ENCODE measurements at places on chromosomes 7 and 10.

GRCh38 chr10:101092881-101093354 lies 31.1 kb downstream of the KAZALD1 start:
- DNase-seq = no peak

GRCh38 chr7:157426463-157427301 lies 89.9 kb downstream of the DNAJB6 start:
- DNase-seq = no peak

DNA sequence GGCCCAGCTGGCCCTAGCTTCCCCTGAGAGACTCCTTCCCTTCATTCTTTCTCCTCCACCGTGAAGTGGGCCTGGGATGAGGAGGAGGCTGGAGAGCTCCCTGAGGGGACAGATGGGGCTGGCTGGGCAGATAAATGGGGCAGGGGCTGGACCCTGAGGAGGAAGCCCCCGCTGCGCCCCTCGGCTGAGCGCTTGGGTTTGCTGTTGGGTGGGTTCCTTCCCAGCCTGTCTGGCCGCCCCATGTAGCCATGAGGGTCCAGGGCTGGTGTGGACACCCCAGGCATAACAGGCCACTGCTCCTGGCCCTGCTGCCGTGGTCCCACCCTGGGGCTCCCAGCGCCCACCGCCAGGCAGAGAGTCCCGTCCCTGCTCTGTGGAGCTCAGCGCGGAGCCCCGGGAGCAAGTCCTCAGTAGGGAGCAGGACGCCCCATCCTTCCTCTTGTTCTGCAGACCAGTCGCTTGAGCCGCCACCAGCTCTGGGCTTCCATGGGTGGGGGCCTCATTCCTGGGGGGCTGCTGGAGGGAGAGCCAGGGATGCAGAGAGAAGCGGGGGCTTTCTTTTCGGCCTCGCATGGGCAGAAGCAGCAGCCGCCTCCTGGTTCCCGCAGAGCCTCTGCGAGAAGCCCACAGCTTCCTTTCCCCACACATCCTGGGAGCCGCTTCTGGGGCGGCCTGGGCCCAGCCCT lies 266.4 kb upstream of the TCERG1L start:
- no peak for DNase-seq

DNA sequence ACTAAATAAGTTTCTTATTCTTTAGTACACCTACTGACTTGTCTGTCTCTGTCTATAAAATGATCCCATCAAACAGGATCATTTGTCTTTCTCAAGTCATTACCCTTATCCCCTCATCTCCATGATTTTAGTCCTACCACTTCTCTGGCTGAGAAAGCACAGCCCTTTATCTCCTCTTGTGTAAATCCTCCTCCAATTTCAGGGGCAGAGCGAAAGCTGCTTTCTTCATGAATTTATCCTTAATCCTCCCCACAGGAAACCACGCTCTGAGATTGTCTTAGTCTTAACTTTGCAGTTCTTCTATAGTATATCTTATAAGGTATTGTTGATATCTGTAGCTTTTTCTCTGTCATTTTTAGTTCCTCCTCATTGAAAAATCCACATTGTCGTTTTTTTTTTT lies 239.7 kb upstream of the PLXDC2 start:
- DNase-seq = no peak

GRCh38 chr7:111132833-111133232 lies 41.9 kb downstream of the LRRN3 start:
- peak; percentile 30 for DNase-seq

- DNase-seq = peak; percentile 50
Observed at GRCh38 chr7:138460649-138461607, 869 bp downstream of the TRIM24 start.

GRCh38 chr7:1855725-1856160 lies 185.7 kb downstream of the ELFN1 start:
- no peak for DNase-seq

- no peak for DNase-seq
Observed at GRCh38 chr10:79146611-79147130, 77.9 kb downstream of the ZMIZ1 start.

GRCh38 chr10:71383972-71384687 lies 12.6 kb upstream of the CDH23 start:
- DNase-seq = peak; percentile 10

- no peak for DNase-seq
Observed at GRCh38 chr7:117728890-117729624, 144.2 kb downstream of the CTTNBP2 start.

DNA sequence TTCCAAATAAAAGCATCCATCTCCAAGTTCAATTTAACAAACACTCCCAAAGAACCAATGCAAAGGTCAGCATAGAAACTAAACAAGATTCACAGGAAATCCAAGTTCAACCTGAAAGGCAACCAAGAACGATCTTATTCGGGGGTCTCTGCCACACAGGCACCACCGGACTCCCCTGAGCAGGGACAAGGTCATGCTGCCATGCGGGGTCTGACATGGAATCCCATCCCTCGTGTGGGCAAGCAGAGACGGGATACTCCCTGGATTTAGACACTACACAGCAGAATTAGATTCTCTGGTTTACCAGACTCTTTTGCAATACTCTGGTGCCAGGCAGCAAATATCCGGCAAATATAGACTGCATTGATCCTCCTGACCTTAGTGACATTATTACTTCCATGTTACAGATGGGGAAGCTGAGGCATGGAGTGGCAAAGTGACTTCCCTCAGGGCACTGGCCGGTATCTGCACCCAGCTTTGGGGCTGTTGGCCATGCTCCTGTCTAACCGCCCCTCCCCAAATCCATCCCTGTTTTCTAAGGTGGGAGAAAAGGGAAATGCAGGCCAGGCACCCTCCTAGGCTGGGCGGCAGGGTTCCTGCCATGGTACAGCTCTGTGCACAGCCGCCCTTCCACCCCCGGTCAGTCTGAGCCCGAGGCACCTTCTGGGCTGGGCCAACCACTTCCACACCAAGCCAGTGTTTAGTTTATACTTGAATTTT lies 111.8 kb downstream of the VIPR2 start:
- no peak for DNase-seq

GRCh38 chr10:109773288-109774120 lies 149.8 kb downstream of the XPNPEP1 start:
- peak; percentile 12 for DNase-seq

DNA sequence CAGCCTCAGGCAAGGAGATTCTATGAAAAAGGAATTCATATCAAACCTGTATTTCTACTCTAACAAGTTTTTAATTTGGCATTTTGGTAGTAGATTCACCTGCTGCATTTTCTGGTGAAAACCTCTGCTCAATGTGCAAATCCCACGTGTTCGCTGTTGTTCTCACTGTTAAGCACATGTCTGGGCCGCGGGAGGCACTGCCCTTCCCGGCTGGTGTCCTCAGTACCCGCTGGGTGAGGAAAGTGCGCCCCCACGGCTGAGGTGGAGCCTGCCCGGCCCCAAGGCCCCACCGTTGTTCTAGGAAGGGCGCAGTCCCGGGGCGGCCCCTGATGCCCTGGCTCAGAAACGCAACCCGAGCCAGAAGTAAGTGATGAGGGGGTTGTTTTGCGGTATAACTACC lies 193.4 kb upstream of the VWC2 start:
- no peak for DNase-seq

DNA sequence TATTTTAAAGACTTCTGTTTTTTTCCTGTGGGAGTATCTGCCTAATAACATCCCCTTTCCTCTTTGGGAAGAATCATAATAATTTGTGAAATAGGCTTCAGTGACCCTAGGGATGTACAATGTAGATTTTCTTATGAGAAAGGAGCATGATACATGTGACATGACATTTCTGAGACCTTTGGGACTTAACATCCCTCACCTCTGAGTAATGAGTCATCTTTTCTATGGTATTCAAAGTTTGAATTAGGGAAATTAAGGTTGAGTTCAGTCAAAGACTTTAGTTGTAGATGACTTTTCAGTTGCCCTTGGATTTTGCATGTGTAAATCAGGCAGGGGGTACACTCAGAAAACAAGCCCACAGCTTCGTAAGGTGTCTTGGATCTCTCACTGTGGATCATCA lies 14.3 kb downstream of the GRK5 start:
- peak; percentile 48 for DNase-seq

DNA sequence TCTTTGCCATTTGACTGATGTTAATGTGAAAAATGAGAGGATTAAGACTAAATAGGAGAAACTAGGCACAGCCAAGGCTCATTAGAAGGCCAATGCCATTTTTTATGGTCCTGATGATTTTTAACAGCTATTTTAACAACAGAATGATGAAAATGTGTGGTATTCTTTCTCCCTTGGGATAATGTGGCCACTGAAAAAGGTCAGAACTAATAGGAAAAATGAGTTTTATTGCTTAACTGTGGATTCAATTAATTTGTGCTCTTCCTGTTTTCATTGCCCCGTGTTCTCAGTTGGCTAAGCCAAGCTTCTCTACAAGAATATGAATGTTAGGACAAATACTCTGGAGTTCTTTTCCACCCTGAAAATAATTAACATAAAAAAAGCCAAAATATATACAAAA lies 56.6 kb downstream of the BMPER start:
- no peak for DNase-seq

DNA sequence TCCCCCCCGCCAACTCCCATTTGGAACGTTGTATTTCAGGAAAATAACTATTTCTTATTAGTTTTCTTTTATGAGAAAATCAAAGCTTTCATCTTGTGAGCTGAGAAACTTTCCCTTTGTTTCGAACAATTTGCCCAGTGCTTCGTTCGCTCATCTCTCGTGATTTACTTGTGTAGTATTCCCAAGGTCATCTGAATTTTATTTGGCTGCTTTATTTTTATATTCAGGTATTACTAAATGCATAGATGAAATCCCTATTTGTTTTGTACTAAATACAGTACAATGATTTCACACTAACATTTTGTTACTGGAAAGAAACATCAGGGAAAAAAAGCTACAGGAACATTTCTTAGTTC lies 12.0 kb upstream of the EBLN1 start:
- DNase-seq = peak; percentile 31

DNA sequence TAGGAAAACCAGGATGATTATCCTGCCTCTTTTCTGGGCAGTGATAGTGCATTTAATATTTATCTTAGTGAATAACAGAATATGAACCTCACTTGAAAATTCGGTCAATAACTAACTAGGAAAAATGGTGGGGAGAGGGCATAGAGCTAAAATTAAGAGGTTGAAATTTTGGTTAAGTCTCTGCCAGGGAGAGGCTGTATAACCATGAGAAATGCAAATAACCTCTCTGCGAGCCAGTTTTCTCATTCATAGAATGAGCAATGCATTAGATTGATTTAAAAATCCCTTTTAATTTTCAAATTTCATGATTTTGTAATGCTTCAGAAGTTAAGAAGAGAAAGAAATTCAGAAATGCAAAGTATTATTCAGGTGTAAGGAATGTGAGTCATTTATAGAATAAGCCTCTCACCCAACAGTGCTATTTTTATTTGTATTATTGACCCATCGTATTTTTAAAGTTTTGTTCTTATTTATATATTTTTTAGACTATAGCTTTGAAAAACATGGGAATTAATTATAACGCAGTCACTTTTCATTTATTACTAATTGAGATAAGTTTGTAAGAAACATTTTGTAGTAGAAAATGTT lies 104.7 kb downstream of the PHF14 start:
- no peak for DNase-seq

DNA sequence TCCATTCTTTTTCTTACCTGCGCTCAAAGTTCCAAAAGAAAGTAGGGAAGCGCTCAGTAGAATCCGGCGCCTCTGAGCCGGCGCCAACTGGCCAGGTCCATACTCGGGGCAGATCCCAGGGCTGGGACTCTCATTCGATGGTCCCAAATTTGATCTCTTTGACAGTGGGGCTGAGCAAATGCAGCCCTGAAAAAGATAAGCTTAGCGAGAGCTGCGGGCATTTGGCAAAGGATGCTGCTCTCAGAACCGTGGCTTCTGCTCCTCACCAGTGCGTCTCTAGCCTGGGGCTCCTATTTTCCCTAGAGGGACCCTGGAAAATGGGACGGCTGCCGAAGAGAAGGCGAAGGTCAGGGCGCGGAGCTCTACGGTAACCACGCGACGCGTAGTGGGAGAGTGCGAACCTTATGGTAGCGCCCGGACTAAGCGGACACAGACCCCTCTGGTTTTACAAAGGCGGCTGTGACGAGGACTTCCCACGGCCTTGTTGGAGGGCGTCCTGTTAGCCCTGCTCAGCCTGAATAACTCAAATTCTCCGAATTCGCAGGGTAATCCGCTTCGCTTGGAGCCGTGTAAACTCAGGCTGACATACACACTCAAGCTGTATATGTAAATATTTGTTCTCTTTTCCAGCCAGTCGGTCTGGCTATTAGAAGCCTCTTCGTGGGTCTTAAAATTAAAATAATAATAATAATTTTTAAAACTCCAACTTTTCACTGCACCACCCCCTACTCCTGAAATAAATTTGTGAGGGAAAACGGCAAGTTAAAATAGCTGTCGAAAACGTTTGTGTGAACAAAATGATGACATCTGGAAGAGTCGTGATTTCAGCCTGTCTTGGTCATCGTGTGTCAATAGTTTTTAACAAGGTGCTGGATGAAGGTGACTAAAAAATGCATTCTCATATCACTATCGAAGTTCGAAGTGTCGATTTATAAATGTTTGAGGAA lies 869 bp upstream of the TBX20 start:
- no peak for DNase-seq

DNA sequence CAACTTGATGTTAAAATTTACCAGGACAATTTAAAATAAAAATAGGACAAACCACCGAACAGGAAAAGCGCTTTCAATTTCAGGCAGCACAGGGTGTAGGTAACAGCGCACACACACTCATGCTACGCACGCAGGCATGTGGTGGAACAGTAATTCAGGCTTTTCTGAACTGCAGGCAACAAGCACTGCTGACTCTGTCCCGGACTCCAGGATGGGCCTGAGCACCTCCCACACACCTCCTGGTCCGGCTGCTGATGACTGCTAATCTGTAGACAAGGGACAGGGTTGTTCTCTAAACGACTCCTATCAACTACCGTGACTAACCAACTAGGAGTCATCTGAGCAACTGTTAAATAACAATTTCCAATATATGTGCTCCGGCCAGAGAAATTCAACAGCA lies 192.6 kb upstream of the FRMD4A start:
- DNase-seq = no peak

DNA sequence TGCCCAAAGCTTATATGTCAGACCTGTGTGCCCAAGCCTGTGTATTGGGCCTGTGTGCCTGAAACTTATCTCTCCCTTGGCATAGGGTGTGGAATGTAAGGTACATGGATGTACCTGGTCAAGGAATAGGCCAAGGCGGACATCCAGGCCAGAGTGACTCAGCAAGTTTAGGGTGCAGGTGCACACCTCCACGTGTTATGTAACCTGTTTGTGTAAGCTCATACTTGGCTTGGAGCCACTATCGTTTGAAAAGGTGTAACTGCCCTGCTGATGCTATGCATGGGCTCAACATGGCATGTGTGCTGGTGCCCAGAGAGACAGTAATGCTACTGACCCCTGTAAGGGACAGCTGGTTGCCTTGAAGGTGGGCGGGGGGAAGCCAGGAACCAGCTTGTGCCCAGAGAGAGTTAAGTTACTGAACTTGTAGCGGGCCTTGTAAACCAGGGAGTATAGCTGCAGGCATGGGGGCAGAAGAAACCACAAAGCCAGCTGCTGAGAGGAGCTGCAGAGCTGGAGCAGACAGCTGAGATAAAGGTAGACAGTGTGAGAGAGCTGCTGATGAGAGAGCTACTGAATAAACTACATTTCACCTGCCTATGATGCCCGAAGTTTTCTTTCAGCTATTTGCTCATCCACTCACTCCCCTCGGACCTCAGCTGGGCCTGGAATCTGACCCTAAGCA lies 656.4 kb upstream of the ZWINT start:
- no peak for DNase-seq
